ENCODE measurements at places on chromosomes 7 and 10. TPM values are rescaled to one million over a fixed set of nuclear protein-coding genes. Genes with fewer than 3 reads are reported as not detected.

The SAMD9 gene
- 19.1 TPM for total RNA-seq

The TSPAN12 gene
- total RNA-seq = 56.3 TPM

The UPK3B gene
- 66.9 TPM for total RNA-seq

The ARMC10 gene
- 17.3 TPM for total RNA-seq

The CALHM3 gene
- not detected for total RNA-seq

The SPDYE2 gene
- total RNA-seq = 1.1 TPM

The GRID1 gene
- total RNA-seq = 4.2 TPM

The TRIM4 gene
- 31.2 TPM for total RNA-seq

The MYH16 gene
- total RNA-seq = 0.17 TPM

The SFR1 gene
- 7.4 TPM for total RNA-seq

DNA sequence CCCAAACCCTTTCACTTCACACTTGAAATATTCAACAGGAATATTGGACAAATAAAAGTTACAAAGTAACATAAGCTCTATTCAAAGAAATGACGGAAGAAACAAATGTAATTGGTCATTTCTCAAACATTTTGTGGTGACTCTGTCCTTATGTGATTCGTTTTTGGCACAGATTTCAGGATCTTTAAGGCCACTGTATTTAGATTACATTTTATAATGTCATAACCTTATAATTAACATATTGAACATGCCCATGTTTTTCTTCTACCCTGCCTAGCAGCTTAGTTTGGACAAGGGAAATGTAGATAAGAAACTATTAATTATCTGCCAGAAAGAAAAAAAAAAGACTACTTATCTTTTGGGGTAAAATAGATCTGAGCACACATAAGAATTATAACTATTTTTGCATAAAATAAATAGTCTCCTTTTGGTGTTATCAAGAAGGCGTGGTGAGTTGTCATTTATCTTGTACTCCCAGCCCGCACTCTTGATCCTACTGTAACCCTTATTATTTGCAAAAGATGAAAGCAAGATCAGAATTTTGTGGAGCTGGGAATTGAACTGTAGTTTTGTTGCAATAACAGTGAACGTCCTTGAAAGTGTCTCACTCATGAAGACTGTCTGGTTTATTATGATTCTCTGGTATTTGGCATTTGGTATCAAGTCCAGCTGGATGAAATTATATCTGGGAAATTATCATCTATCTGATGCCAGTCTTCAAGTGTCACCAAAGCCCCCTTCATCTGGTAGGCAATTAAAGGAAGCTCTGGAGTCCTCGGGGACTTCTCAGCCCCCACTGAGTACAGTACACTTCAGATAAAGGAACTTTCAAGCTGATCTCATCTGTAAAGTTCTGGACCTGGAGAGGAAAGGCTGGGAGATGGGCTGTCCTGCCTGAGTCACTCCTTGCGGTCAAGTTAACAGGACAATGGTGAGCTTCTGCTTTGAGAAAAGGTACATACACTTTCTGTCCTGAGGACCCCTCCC, 175.7 kb upstream of the INHBA start:
- no peak overlapping the region for H3K27ac ChIP-seq
- H3K4me3 ChIP-seq = no peak overlapping the region
- DNase-seq = no peak
- H3K27me3 ChIP-seq = no peaks in the 10 kb centered on the region

- DNase-seq = no peak
- H3K4me3 ChIP-seq = no peak overlapping the region
- H3K27ac ChIP-seq = no peak overlapping the region
- no peaks in the 10 kb centered on the region for H3K36me3 ChIP-seq
- H3K27me3 ChIP-seq = no peaks in the 10 kb centered on the region
Observed at GRCh38 chr7:1861799-1862458, 191.9 kb downstream of the ELFN1 start.

GRCh38 chr10:79099898-79100448, 31.2 kb downstream of the ZMIZ1 start:
- no peak overlapping the region for H3K4me3 ChIP-seq
- H3K4me1 ChIP-seq = peaks cover 80% of the 10 kb centered on the region
- H3K27me3 ChIP-seq = no peaks in the 10 kb centered on the region
- DNase-seq = no peak

- no peaks in the 10 kb centered on the region for H3K4me1 ChIP-seq
- H3K36me3 ChIP-seq = no peaks in the 10 kb centered on the region
- H3K27ac ChIP-seq = no peak overlapping the region
- H3K4me3 ChIP-seq = no peak overlapping the region
Observed at GRCh38 chr10:18523858-18524257, 127.5 kb downstream of the NSUN6 start.

DNA sequence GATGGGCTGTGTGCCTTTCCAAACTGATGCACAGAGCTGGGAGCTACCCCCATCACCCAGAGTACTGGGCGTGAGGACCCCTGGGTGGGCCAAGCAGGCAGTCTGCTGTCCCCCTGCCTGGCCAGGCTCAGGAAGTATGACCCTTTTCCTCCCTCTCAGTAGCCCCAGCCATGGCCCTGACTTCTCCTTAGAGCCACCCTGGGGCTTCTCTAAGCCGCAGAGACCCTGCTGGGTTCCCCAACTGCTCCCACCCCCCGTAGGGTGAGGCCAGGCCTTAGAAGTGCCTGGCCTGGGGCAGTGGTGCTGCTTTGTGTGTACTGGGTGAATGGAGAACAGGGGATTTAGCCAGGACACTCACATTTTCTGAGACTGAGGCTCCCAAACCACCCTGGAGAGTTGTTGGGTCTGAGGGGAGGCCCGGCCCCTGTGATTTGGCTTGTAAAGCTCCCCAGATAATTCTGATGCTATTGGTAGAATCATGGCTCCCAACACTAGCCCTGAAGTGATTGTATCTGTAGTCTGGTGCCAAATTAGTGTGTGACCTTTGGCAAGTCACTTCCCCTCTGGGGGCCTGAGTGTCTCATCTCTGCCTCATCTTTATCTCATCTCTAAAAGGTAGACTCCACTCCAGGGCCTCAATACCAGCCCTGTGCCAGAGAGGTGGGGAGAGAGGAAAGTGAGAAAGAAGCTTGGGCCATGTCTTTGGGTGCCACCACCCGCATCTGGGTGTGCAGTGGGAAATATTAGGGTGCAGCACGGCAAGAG, 99.7 kb upstream of the PPIF start:
- DNase-seq = no peak
- no peaks in the 10 kb centered on the region for H3K27me3 ChIP-seq
- peak overlapping the region; percentile 84 for H3K27ac ChIP-seq
- peaks cover 87% of the 10 kb centered on the region for H3K4me1 ChIP-seq

DNA sequence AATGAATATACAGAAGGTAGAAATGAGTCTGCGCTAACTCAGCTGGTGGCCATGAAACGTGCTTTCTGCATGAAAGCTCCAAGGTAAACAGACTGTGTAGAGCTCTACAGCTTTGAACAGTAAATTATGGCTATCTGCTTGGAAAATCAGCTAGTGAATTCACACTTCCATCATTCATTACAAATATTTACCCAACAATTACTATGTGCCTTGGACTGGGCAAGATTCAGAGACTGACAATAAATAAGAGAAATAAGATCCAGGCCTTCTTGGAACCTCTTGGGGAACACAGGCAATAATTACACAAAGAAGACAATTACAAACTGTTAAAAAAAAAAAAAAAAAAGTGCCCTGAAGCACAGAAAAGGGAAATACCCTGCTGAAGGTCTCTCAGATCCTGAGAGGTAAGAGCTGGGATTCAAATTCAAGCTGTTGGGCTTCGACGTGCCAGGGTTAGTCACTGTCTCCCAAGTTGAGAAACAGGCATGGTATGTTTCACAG, 15.8 kb downstream of the TSPAN12 start:
- no peak for DNase-seq
- no peaks in the 10 kb centered on the region for H3K36me3 ChIP-seq
- H3K27me3 ChIP-seq = no peaks in the 10 kb centered on the region
- no peak overlapping the region for H3K4me3 ChIP-seq

DNA sequence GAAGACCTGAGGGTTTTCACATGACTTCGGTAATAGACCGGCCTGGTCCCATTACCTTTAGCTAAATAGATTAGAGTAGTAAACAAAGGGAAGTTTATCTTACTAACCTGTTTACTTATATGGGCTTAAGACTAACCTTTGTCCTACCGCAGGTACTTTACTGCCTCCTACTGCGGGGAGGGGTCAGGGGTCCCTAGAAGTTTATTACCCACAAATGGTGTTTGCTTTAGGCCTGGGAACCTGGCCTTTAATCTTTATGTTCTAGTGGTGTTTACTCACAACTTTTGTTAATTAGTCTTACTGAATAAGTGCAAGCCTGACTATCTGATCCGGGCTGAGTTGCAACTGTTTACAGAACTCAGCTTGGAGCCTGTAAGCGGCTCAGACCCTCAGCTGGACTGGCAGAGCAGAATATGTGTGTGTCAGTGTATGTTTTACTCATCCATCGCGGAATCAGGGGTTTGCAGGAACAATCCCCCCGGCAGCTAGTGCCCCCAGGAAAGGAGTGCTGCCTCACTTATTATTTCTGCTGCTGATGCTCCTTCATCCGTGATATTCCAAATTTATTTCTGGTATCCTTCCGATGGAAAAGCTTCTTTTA, 578.9 kb upstream of the SEMA3D start:
- no peak overlapping the region for H3K4me3 ChIP-seq
- H3K4me1 ChIP-seq = no peaks in the 10 kb centered on the region
- DNase-seq = no peak
- H3K36me3 ChIP-seq = no peaks in the 10 kb centered on the region

DNA sequence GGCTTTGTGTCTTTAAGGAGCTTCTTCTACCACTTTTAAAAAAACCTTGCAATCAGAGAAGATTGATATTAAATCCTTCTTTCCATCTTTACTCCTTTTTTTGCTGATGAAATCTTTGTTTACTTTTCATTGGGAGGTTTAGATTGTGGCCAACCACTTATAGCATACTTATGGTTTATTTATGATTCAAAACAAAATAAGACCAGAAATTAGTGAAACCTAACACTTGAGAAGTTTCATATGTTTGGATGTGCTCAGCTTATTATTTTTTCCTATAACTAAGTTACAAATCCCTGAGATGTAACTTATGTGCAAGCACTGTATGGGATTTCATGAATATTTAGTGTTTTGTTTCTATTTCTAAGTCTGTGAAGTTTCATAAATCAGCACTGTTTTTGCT, 13.5 kb upstream of the PRPS1L1 start:
- no peaks in the 10 kb centered on the region for H3K36me3 ChIP-seq
- no peaks in the 10 kb centered on the region for H3K27me3 ChIP-seq
- no peaks in the 10 kb centered on the region for H3K4me1 ChIP-seq
- no peak for DNase-seq
- H3K4me3 ChIP-seq = no peak overlapping the region

DNA sequence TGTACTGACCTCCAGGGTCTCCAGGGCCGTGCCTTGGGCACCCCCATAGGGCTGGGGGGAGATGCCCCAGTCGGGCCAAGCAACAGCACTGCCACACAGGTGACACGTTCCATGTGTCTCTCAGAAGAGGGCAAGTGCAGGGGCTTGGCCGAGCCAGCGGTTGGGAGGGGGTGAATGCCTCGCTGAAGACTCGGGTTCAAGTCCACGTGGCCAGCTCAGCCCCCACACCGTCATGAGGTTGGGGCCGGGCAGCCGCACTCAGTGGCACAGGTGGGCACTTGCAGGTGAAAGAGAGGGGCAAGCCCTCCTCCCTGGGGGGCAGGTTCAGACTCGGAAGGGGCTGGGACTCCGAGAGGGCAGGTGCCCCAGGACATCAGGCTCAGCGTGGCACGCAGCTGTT, 153.8 kb downstream of the MAD1L1 start:
- no peaks in the 10 kb centered on the region for H3K27me3 ChIP-seq
- no peaks in the 10 kb centered on the region for H3K4me1 ChIP-seq
- DNase-seq = no peak

- H3K36me3 ChIP-seq = no peaks in the 10 kb centered on the region
- no peak for DNase-seq
- peak overlapping the region; percentile 69 for H3K27ac ChIP-seq
Observed at GRCh38 chr7:50068850-50069551, 24.0 kb downstream of the ZPBP start.
